ENCODE measurements at places on chromosomes 2 and 18. TPM values are rescaled to one million over a fixed set of nuclear protein-coding genes. Genes with fewer than 3 reads are reported as not detected.

MAP4K4 gene
- total RNA-seq = 85.4 TPM

APCDD1 gene
- 7.6 TPM for total RNA-seq

CIB4 gene
- 0.60 TPM for total RNA-seq

C2orf72 gene
- total RNA-seq = 0.15 TPM

POTEI gene
- 0.26 TPM for total RNA-seq

TLX2 gene
- not detected for total RNA-seq

RAX gene
- not detected for total RNA-seq

IRS1 gene
- total RNA-seq = 16.6 TPM

LRP2 gene
- total RNA-seq = 0.09 TPM

CIDEA gene
- 0.58 TPM for total RNA-seq

BOLL gene
- total RNA-seq = not detected

CRACDL gene
- total RNA-seq = 6.0 TPM

CCDC141 gene
- total RNA-seq = 3.9 TPM

SP9 gene
- total RNA-seq = not detected

CCDC74A gene
- total RNA-seq = 1.4 TPM

RAB17 gene
- 3.7 TPM for total RNA-seq

TACR1 gene
- total RNA-seq = 3.4 TPM

GATA6 gene
- total RNA-seq = 28.7 TPM

RIT2 gene
- not detected for total RNA-seq

LYPD6 gene
- total RNA-seq = 0.42 TPM

CNPPD1 gene
- total RNA-seq = 50.0 TPM

BCL11A gene
- total RNA-seq = 2.0 TPM

PCARE gene
- total RNA-seq = not detected

IL36B gene
- total RNA-seq = not detected

PLEKHH2 gene
- total RNA-seq = 25.4 TPM

GALR1 gene
- total RNA-seq = not detected

BMP10 gene
- total RNA-seq = not detected

NETO1 gene
- total RNA-seq = 3.8 TPM

TTR gene
- not detected for total RNA-seq

SIX3 gene
- total RNA-seq = not detected

GPR35 gene
- total RNA-seq = 2.1 TPM

RESP18 gene
- not detected for total RNA-seq

LDAH gene
- 18.3 TPM for total RNA-seq

DSG4 gene
- not detected for total RNA-seq

LGALSL gene
- 18.5 TPM for total RNA-seq

TM4SF20 gene
- not detected for total RNA-seq

NRP2 gene
- 41.5 TPM for total RNA-seq

LONRF2 gene
- total RNA-seq = 10.3 TPM

LRRTM1 gene
- 0.19 TPM for total RNA-seq

ANKRD29 gene
- total RNA-seq = 10.2 TPM

ATL2 gene
- 50.0 TPM for total RNA-seq

OR6B3 gene
- total RNA-seq = not detected

ESPNL gene
- total RNA-seq = not detected

NCKAP5 gene
- 7.5 TPM for total RNA-seq

PSMA8 gene
- not detected for total RNA-seq

ZEB2 gene
- 301 TPM for total RNA-seq

MZT2A gene
- 59.8 TPM for total RNA-seq

ADNP2 gene
- total RNA-seq = 17.5 TPM

RTP5 gene
- total RNA-seq = not detected

MREG gene
- total RNA-seq = 2.5 TPM

ACADL gene
- 50.3 TPM for total RNA-seq

ATP6V1C2 gene
- total RNA-seq = 1.7 TPM

APLF gene
- 7.9 TPM for total RNA-seq

AFF3 gene
- total RNA-seq = 10.6 TPM

SLC14A1 gene
- total RNA-seq = 33.1 TPM

MYO3B gene
- total RNA-seq = not detected
